ENCODE measurements at places on chromosomes 2 and 18.

DNA sequence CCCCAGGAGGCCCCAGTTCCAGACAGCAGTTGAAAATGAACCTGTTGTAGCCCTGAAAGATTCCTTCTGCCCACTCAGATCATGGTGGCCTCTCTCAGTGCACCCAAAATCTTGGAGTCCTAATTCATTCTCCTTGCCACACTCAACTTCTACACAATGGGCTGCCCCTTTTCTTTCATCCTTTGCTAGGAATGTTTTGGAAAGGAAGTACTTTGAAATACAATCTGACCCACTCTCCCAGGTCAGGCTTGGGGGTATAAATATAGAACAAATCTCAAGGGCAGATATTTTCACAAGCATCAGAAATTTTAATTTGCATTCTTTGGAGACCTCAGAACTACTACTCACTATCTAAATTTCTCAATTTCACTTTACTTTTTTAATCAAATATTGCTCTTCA, 103.2 kb upstream of the SH3BP4 start:
- no peak for DNase-seq

GRCh38 chr2:224658780-224659405, 57.3 kb downstream of the CCDC195 start:
- DNase-seq = peak; percentile 17

DNA sequence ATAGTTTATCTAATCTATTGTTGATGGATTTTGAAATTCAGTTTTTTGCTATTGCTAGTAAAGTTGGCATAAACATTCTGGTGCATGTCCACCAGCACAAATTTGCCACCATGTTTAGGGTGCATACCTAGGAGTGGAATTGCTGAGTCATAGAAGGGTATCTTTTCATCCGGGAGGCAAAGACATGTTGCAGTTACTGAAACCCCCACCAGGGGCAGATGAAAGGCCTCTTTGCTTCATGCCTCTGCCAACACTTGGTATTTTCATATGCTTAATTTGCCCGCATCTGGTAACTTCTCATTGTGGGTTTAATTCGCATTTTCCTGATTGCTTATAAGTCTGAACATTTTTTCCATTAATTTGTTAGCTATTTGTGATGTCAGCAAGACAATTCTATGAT, 8.2 kb downstream of the DCC start:
- DNase-seq = peak; percentile 15

DNA sequence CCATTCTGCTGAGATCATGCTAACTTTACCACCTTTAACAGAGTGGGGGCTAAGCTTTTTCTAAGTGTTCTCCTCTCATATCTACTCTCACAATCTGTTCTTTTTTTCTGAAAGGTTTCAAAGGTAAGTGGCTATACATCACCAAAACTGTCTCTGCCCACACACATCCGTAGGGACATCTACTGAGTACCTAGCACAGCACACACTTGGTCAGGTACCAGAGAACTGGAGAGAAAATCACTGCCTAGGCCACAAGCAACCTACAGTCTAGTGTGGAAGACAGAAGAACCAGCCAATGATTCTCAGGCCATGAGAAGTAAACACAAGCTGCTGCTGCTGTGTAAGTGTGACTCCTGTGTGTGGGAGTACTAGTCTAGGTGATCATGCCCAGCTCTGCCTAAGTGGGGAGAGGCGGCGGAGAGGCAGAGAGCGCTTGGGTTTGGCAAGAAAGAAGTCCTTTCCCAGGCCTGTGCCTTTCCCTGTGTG, 176.1 kb upstream of the ZFP36L2 start:
- peak; percentile 48 for DNase-seq

DNA sequence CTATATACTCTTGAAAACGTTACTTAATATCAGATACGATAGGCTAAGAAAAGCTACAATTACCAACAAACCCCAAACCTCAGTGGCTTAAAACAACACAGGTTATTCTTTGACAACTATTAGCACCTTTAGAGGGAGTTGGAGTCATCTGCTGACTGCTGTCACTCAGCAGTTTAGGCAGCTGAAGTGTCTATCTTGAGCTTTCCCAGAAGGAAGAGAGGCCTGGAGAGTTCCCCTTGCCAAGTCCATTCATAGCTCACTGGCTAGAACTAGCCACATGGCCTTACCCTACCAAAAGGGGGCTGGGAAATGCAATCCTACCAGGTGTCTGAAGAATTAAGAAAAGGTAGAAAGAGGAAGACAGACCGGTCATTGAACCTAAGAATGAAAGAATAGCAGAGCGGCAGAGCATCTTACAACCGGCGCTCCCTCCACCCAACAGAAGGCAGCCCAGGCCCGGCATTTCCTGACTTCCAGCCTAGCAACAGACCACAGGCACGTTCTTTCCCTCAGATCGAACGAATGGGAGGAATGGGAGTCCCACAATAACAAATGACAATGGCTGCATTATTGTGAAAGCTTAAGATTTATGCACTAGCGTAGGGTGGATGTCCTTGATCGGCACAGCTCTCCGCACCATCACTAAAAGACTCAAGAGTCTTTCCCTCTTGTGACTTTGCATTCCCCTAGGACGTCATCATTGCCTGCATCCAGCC, 211.2 kb upstream of the CTAGE1 start:
- no peak for DNase-seq

DNA sequence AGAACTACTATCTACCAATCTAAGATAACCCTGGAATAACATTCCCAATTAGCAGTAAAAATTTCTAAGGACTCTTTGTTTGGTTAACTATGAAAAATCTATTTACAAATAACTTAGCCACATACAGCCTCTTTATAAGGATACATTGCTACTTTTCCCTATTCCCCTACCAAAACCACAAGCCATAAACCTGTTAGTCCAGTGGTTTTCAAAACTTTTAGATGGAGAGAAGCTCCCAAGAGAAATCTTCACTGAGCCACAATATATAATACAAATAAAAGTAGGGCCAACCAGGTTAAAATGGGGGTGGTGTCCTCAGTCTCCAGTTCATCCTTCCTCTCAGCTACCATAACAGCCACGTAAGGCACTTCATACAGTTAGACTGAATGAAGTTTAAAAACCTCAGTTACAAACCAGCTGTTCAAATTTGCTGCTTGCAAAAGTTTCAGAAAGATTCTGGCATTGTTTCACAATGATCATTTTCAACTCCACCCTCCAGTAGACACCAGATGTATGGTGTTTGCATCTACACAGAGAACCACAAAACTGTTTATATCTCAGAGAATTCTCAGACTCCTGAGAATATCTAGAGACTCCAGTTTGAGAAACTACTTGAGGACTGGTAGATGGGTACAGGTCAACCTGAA, 26.0 kb downstream of the SOS1 start:
- no peak for DNase-seq

GRCh38 chr2:134398300-134398699, 144.4 kb downstream of the MGAT5 start:
- no peak for DNase-seq

DNA sequence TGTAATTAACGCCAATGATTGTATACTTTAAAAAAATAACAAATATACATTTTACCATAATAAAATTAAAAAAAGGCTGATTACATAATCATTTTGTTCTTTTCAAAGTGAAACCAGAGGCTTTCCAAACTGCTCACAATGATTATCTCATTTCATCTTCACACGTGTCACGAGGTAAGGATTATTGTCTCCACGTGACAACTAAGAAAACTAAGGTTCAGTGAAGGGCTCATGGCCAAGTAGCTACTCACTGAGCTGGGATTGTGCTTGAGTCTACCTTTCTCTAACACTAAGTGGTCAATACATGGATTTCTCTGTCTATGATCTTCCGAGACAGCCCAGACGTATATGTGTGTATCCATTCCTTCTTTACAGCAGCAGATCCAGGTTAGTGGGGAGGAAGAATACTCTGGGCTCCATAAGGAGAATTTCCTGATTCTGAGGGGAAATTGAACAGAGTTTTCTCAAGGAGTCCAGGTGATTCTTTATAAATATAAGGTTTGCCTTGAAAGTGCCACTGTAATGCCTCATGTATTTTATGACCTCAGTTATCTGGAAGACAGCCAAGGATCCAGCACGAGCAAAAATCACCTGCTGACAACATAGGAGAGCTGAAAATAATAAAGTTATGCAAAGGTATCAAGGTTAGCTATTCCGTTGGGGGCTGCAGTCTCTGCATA, 25.6 kb upstream of the ACSL3 start:
- DNase-seq = peak; percentile 57

- no peak for DNase-seq
These were observed 158.8 kb upstream of the SMIM21 start for GRCh38 chr18:75586130-75586889.

DNA sequence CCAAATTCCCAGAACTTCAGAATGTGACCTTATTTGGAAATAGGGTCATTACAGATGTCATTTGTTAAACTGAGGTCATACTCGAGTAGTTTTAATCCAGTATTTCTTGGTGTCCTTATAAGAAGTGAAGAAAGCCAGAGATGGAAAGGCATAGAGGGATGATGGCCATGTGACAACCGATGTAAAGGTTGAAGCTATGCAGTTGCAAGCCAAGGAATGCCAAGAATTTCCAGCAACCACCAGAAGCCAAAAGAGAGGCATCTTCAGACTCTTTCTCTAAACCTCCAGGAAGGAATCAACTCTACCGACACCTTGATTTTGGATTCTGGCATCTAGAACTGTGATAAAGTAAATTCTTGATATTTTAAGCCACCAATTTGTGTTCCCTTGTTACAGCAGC, 242.2 kb downstream of the CDH20 start:
- DNase-seq = no peak

- DNase-seq = no peak
These were observed 43.0 kb upstream of the ITSN2 start for GRCh38 chr2:24403168-24403831.

- no peak for DNase-seq
These were observed 72.2 kb upstream of the THUMPD2 start for GRCh38 chr2:39851251-39851650.

DNA sequence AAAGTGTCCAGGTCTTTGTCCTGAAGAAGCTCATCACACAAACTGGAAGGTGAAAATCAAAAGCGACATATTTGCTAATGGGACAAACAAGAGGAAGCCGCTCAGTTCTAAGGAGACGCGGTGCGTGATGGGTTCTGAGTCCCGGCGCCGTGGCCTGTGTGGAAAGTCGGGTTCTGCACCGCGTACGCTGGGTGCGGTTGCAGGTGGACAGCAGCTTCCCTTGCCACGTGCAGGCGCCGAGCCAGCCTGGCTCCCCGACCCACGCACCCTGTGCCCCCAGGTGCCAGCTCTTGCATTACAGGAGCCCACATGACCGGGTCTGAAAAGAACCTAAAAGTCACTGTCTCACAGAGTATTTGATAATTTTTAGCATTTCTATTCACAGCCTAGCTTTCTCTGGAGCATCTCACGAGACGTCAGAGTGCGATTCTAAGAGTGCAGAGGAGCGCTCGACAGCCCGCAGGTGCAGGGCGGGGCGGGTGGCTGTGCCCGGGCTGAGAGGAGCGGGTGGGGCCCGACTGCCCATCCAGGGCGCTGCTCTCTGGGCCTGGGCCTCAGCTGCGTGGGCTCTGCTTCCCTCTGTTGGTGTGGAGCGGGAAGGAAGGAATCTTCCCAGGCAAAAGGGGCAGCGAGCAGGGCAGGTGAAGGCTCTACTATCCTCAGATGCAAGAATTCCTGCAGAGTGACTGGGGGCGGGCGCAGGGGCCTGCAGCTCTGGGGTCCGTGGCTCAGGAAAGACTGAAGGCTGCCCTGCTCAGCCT, 39.4 kb downstream of the MYT1L start:
- no peak for DNase-seq

GRCh38 chr2:5868931-5869330, 176.7 kb downstream of the SOX11 start:
- no peak for DNase-seq

- DNase-seq = no peak
These were observed 617 bp downstream of the CCDC142 start for GRCh38 chr2:74481961-74482800.

GRCh38 chr18:61608316-61608715, 275.1 kb downstream of the CDH20 start:
- DNase-seq = peak; percentile 19

DNA sequence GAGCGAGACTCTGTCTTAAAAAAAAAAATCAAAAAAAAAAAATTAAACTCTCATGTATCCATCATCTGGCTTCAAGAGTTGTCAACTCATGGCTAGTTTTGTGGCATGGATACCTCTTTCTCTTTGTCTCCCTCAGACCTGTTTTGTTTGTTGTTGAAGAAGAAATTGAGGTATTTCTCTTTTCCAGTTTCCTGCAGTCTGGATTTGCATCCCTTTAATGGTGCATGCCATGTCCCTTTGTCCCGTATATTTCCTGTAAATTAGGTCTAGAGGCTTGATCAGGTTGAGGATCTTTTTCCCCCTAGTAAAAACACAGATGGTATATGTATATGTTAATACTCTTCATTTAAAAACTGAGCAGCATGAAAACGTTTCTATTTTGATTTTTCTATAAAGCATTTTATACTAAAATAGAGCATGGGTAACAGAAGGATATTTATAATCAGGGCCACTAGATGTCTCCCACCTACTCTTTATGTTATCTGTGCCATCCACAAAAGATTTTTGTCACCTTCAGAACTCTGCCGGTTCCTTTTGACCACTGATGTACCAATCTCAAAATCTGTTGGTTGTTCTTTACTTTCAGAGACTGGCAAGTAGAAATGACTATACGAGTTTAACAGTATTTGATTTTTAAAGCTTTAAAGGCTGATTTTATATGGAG, 80.1 kb downstream of the GALNT1 start:
- DNase-seq = no peak

DNA sequence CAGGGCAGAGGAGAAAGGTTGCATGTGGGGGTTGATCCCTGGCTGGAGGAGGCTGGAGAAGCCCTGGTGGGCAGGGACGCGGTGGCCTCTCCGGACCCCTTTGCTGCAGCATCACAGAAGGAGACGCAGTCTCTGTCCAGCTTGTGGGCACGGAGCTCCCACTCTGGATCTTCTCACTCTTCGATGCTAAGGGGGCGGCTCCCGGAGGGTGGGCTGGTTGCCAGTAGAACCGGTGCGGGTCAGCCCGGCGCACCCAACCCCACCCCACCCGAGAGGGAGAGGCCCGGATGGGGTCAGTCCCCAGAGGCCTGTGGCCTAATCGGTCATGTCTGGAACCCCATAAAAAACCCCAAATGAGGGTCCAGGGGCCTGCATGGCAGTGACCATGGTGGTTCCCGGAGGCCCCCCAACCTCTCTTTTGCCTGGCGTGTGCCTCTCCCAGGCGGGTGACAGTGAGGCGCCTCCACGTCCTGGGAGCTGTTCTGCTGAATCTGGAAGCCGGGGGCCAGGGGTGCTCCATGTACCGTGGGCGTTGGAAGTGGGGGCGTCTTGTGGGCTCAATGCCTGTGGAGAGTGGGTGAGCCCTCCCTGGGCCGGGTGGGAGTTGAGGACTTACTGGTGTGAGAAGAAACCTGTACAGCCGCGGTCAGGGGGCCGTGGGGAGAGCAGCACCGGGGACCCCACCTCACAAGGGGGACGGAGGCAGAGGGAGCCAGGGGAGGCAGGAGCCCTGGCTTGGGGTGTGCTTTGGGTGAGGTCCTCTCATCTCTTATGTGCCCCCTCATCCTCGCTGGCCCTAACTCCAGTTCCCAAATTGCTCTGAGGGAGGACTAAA, 79.6 kb downstream of the RTP5 start:
- DNase-seq = no peak

DNA sequence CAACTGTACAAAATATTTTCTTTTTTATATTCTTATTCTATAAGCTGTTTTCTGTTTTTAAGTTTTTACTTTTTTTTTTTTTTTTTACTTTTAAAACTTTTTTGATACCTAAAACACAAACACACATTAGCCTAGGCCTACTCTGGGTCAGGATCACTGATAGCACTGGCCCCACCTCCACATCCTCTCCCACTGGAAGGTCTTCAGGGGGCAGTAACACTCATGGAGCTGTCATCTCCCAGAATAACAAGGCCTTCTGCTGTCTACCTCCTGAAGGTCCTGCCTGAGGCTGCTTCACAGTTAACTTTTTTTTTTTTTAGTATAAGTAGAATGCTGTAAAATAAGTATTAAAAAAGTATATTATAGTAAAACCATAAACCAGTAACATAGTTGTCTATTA, 415.1 kb downstream of the PTPRM start:
- DNase-seq = no peak
